NCI-H345 (cell line): ENCODE measurements at places on chromosomes 5 and 9.

- no peak for DNase-seq
Measured at GRCh38 chr9:73067074-73067473, 84.6 kb upstream of the ANXA1 start.

DNA sequence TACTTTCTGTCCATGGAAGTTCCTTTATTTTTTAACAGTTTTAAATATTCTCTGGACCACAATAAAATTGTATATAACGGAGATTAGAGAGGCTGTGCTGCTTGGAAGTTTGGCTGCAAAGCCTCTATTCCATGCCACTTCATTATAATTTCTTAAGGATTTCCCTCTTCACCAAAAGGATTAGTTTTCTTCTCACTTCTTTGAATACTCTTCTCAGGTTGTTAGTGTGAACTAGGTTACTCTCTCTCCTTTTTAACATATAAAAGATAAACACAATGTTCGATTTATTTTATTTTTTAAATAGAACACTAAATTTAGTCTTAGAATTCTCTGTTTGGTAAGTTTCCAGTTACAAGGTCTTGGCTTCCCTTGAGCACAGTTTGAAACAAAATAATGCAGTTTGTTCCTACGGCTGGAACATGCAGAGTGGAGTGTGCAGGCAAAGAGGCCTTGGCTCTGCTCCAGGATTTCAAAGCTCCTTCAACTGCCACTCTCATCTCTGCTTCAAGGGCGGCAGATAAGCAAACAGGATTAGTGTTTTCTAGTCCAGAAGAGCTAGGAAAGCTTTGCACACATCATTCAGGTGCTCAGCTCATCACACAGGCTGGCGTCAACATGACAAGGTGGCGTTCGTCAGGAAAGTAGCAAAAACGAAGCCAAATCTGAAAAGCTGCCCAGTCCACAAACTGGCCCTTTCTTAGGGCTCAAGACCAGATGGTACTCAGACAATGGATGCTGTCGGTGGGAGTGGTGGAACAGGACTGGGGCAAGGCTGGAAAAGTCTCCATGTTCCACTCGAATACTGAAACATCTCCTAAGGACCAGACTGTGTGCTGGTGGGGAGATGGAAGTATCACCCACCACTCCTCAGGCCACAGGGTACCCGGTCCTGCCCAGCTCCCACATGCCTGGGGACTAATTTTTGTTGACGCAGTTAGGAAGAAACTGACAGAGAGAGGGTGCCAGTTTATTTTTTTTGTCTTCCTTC is 286.6 kb downstream of the CRB2 start:
- DNase-seq = peak; percentile 96

- DNase-seq = peak; percentile 82
Measured at GRCh38 chr5:38650946-38651345, 94.5 kb upstream of the LIFR start.

GRCh38 chr9:131669269-131670157 is 70.4 kb downstream of the RAPGEF1 start:
- DNase-seq = no peak

DNA sequence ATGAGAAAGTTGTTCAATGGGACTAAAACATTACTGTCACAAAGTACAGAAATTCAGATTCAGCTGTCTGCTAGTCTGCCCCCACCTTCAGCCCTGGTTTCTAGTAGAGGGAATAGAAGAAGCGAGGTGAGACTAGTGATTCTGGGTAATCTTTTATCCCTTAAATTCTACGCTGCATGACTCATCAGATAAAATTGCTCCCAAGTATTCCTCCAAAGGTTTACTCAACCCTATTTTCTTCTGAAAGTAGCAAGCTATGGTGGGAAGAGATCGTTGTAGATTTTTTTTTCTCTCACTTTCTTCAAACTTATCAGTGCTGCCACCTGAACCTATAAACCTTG is 318.9 kb upstream of the RIOK2 start:
- no peak for DNase-seq

GRCh38 chr5:27701931-27702903 is 663.8 kb upstream of the CDH9 start:
- DNase-seq = peak; percentile 16

- no peak for DNase-seq
Measured at GRCh38 chr5:7405277-7405676, 9.3 kb downstream of the ADCY2 start.

DNA sequence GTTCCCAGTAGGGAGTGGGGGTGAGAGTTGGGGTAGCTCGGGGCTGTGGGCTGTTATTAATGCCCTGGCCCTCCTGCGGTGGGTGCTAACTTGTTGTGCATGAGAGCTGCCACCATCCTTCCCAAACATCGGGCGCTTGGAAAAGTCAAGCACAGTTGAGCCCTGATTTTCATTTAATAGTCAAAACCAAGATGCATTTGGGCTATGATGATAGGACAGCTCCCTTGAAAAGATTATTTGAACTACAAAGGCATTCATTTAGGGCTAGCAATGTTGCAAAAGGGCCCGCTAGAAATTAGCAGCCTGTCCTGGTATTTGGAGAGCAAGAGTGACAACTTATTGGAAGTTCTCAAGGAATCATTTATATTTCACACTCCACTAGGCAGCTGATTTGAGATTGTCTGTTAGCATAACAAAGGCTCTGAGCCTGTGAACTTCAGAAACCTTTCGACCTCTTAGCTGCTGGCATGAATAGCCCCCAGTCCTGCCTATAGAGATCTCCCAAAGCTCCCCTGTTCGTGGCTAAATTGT is 128.2 kb upstream of the TMEM161B start:
- no peak for DNase-seq

DNA sequence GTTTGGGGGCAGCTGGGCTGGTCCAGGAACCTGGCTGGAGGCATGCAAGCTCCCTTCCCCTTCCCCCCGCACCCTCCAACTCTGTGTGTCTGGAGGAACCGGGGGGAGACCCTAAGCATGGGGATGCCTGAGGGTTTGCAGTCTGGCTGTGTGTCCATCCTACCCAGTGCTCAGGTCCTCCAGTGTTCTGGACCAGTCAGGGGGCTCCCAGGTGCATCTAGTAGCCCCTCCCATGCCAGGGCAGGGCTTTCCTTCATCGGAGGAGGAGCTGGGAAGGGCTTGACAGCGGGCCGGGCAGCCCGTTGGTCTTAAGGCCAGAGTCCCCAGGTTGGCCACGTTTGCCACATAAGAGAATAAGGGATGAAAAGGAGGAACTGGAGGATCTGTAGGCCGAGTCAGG is 62.6 kb upstream of the IGFBPL1 start:
- DNase-seq = no peak

DNA sequence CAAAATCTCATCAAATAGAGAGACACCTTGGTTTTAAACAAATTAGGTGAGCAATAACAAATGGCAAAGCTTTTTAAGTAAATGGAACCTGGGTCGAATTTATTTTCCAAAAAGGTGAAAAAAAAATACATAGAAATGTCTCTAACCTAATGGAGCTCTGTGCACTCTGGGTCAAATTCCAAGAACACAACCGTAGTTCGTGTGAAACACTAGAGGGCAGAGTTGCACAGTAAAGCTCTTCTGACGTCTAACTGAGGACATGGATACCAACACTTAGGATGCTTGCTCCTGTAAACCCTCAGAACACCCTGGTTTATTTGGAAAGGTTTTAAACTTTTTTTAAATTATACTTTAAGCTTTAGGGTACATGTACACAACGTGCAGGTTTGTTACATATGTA is 18.9 kb downstream of the MARCHF11 start:
- peak; percentile 80 for DNase-seq

- DNase-seq = peak; percentile 18
Measured at GRCh38 chr5:56440871-56441740, 208.0 kb upstream of the ANKRD55 start.

- no peak for DNase-seq
Measured at GRCh38 chr5:91074615-91075014, 308.5 kb downstream of the ARRDC3 start.

GRCh38 chr9:129617167-129617566 is 3.7 kb downstream of the C9orf50 start:
- DNase-seq = peak; percentile 13

DNA sequence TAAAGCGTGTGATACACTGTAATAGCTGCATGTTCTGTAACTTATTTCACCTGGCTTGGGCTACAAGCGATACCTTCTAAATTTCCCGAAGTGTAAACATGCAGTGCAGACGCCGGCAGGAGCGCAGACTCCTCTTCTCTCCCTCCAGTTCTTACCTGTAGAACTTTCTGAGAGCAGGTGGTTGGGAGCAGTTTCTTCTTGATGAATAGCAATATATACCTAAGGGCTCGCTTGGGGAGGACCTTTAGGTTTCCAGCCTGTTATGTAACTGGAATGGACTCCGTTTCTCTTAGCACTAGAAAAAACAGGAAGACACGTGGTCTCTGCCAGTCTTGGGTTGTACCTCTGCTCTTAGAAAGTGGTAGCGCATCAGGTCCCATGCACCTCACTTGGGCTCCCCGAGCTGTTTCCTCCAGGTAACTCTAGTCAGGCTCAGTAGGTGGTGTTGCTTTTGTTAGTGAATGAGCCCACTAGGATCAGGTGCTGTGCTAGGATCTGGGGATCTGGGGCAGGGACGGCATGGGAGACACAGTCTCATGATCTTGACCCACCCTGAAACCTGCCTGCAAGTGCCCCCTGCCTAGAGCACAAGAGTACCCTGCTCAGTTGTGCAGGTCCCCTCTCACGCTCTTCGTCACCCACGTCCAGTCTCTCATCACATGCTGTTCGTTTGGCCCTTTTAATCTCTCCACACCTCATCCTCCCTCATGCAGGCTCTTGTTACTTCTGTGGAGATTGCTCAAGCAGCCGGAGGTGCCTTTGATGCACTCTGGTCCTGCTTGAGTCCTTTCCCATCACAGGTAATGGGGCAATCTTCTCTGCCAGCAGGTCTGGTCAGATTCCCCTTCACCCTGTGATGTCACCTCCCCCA is 2.8 kb downstream of the TENT4A start:
- DNase-seq = no peak

DNA sequence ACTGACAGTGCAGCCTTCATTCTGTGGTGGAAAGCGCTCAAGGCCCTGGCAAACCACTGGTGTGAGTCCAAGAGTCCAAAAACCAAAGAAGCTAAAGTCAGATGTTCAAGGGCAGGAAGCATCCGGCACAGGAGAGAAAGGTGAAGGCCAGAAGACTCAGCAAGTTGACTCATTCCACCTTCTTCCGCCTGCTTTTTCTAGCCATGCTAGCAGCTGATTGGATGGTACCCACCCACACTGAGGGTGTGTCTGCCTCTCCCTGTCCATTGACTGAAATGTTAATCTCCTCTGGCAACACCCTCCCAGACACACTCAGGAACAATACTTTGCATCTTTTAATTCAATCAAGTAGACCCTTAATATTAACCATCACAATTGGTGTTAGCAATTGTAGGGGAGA is 296.1 kb downstream of the NDUFS4 start:
- no peak for DNase-seq

- DNase-seq = no peak
Measured at GRCh38 chr9:2816476-2817141, 27.3 kb downstream of the PUM3 start.

- DNase-seq = no peak
Measured at GRCh38 chr5:179212870-179213269, 132.4 kb downstream of the ADAMTS2 start.

- peak; percentile 84 for DNase-seq
Measured at GRCh38 chr5:141557681-141558136, 61.1 kb downstream of the DIAPH1 start.

GRCh38 chr5:153456354-153456753 is 34.1 kb upstream of the GRIA1 start:
- DNase-seq = no peak

GRCh38 chr5:16849775-16850174 is 86.3 kb downstream of the MYO10 start:
- no peak for DNase-seq

GRCh38 chr5:31934156-31934555 is 240.0 kb downstream of the GOLPH3 start:
- no peak for DNase-seq

GRCh38 chr9:77649109-77649812 is 1.1 kb upstream of the GNA14 start:
- DNase-seq = no peak

GRCh38 chr5:55037046-55037771 is 13.2 kb downstream of the GZMK start:
- peak; percentile 3 for DNase-seq

- no peak for DNase-seq
Measured at GRCh38 chr9:138024831-138025291, 147.3 kb downstream of the CACNA1B start.

- DNase-seq = no peak
Measured at GRCh38 chr9:128152133-128153059, 3.1 kb downstream of the LCN2 start.

DNA sequence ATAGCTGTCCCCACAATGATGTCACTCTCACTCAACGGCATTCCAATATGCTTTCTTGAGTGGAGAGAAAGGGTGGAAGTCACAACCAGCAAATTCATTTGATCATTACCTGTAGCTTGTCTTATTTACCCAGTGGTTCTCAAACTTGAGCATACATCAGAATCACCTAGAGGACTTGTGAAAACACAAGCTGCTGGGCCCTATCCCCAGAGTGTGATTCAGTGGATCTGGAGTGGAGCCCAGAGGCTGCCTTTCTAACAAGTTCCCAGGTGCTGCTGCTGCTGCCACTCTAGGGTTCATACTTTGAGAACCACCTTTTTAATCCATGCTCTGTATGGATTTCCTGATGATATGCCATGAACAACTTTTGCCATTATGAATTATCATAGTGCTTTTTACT is 94.7 kb downstream of the KLHL3 start:
- no peak for DNase-seq

DNA sequence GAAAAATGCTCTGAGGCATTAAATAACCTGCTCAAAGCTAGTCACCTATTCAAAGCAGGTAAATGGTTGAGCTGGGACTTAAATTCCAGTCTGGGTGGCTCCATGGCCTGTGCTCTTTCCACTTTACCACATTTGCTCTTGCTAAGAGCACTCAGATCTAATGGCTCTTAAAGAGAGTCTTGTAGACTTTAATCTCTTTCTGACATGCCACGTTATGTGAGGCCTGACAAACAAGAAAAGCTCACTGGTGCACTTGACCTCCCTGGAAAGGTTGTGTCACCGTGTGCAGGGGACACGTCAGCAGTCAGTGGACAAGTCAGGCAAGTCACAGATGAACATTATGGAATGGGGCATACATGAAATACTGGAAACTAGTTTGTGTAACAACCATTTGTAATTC is 129.9 kb upstream of the RPS23 start:
- no peak for DNase-seq

GRCh38 chr5:59698207-59699178 is 195.0 kb downstream of the PDE4D start:
- DNase-seq = no peak

- DNase-seq = no peak
Measured at GRCh38 chr5:87233143-87233542, 34.5 kb upstream of the RASA1 start.

GRCh38 chr9:91160599-91161464 is 200.9 kb downstream of the AUH start:
- DNase-seq = no peak
